ENCODE measurements at places on chromosomes 6 and 20. TPM values are rescaled to one million over a fixed set of nuclear protein-coding genes. Genes with fewer than 3 reads are reported as not detected.

TNFRSF6B gene
- 5.5 TPM for total RNA-seq

CDH26 gene
- 3.1 TPM for total RNA-seq

PACSIN1 gene
- total RNA-seq = not detected

LY6G5B gene
- total RNA-seq = 3.3 TPM

EFCAB8 gene
- 0.36 TPM for total RNA-seq

GJA10 gene
- not detected for total RNA-seq

MCCD1 gene
- total RNA-seq = not detected

POU5F1 gene
- total RNA-seq = 0.50 TPM

RRAGD gene
- 5.1 TPM for total RNA-seq

DEFB132 gene
- total RNA-seq = not detected

PRPH2 gene
- total RNA-seq = 0.28 TPM

MLN gene
- total RNA-seq = not detected

MYCT1 gene
- total RNA-seq = under 0.01 TPM

Measured in nasal cavity respiratory epithelium epithelial cell of viscerocranial mucosa (primary cell).